Naive thymus-derived CD4-positive, alpha-beta T cell (primary cell): ENCODE measurements at places on chromosomes 1 and 21. TPM values are rescaled to one million over a fixed set of nuclear protein-coding genes. Genes with fewer than 3 reads are reported as not detected.

DNA sequence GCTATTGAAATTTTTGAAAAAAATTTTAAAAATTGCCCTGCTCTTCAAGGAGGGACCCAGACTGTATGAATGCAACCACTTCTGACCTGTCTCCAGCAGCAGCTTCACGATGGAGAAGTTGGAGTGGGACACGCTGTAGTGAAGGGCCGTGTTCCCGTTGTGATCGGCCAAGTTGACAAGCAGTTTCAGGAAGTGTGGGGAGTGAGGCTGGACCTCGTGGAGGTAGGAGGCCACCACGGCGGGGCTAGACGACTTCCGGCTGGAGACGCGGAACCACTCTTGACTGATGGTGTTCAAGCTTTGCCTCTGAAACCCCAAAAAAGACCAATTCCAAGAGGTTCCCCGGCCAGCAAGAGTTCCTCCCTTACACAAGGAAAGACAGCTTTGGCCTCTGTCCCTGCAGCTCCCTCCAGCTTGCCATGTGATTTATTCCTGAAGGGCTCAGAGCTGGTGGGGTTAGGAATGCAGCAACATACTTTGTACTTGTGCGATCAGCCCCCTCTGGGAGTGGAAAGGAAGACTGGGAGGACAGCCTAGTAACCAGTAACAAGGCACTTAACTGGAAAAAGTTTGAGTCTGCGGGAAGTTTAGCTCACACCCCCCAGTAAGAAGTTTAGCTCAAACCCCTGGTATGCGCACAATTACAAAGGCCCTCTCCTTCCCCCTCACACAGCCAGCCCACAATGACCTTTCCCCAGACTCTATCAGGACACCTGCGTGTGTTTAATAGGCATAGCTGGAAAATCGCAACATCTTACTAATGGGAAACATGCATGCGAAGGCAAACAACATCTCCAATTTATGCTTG, 56.0 kb downstream of the KANK4 start:
- no peaks in the 10 kb centered on the region for H3K4me1 ChIP-seq
- H3K4me3 ChIP-seq, result no peak overlapping the region
- no peak overlapping the region for H3K27ac ChIP-seq
- no peak for DNase-seq
- H3K36me3 ChIP-seq, result no peaks in the 10 kb centered on the region
- H3K27me3 ChIP-seq, result no peaks in the 10 kb centered on the region

GRCh38 chr1:1623181-1623630, 7.9 kb downstream of the MIB2 start:
- no peaks in the 10 kb centered on the region for H3K27me3 ChIP-seq
- DNase-seq, result no peak
- H3K36me3 ChIP-seq, result no peaks in the 10 kb centered on the region
- H3K27ac ChIP-seq, result no peak overlapping the region
- H3K4me3 ChIP-seq, result no peak overlapping the region
- no peaks in the 10 kb centered on the region for H3K4me1 ChIP-seq

The DCST1 gene
- not detected for polyA plus RNA-seq

- no peaks in the 10 kb centered on the region for H3K27me3 ChIP-seq
- H3K36me3 ChIP-seq, result no peaks in the 10 kb centered on the region
- no peak overlapping the region for H3K4me3 ChIP-seq
- no peak for DNase-seq
- no peaks in the 10 kb centered on the region for H3K4me1 ChIP-seq
- no peak overlapping the region for H3K27ac ChIP-seq
Observed at GRCh38 chr1:221187174-221187573, 307.9 kb downstream of the HLX start.

GRCh38 chr21:38806153-38806941, 618 bp downstream of the ETS2 start:
- peak overlapping the region; percentile 81 for H3K4me3 ChIP-seq
- H3K36me3 ChIP-seq, result no peaks in the 10 kb centered on the region
- H3K27ac ChIP-seq, result peak overlapping the region; percentile 70
- peaks cover 9% of the 10 kb centered on the region for H3K4me1 ChIP-seq

DNA sequence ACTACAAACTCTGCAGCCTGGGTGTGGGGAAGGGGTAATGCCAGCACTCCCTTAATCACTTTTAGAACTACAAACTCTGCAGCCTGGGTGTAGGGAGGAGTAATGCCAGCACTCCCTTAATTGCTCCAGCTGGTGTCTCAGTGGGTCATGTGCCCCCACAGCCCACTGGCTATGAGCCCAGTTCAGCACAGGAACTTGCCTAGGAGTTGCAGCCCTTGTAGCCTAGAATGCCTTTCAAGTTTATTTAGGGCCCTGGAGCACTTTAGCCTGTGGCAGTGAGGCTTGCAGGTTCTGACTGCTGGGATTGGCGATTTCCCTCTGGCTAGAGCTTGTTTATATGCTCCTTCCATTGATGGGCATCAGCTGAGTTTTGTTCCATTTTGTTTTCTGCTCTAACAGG, 17.1 kb downstream of the VN1R5 start:
- H3K4me1 ChIP-seq, result no peaks in the 10 kb centered on the region
- no peaks in the 10 kb centered on the region for H3K36me3 ChIP-seq
- H3K27ac ChIP-seq, result no peak overlapping the region
- DNase-seq, result no peak
- no peak overlapping the region for H3K4me3 ChIP-seq

- peak overlapping the region; percentile 63 for H3K4me3 ChIP-seq
- H3K4me1 ChIP-seq, result peaks cover 4% of the 10 kb centered on the region
- H3K27ac ChIP-seq, result no peak overlapping the region
- H3K27me3 ChIP-seq, result no peaks in the 10 kb centered on the region
- no peaks in the 10 kb centered on the region for H3K36me3 ChIP-seq
- DNase-seq, result no peak
Observed at GRCh38 chr1:218345673-218346390, 696 bp downstream of the TGFB2 start.

GRCh38 chr1:153649863-153650235, 8.7 kb upstream of the SNAPIN start:
- peaks cover 13% of the 10 kb centered on the region for H3K36me3 ChIP-seq
- H3K27ac ChIP-seq, result peak overlapping the region; percentile 69
- H3K4me1 ChIP-seq, result peaks cover 28% of the 10 kb centered on the region
- DNase-seq, result no peak

DNA sequence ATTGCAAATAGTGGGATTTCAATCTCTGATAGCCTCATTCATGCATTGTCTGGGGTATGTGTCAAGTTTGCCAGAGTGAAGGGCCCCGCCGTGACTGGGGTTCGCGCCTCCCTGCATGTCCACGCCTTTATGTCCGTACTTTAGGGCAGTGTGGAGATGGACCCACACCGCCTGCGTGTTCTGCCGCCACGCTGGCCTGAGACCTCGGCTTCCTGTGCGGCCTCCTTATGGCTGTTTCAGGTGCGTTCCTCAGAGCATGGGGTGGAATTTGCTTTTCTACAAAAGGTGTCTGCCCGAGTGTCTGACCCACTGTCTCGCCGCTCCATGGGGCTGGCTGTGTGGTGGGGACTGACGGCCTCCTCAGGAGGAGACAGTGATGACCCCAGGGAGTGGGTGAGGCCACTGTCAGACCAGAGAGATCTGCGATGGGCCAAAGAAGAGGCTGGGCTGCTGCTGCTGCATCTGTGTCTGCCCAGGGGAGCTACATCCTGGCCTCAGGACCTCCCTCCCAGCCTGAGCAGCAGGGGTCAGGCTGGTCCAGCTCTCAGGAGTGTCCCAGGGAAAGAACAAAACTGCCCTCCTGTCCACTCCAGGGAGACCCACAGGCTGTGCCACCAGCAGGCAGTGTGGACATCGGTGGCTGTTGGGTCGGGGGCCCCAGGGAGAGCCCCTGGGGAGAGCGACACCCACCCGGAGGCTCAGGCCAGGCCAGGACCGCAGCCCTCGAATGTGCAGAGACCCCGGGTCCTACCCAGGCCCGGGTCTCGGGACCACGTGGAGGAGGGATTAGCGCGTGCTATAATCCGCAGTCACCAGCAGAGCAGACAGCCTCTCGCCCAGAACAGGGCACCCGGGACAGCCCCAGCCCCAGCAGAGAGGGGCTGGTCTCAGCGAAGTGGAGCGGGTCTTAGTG, 9.8 kb upstream of the SLC19A1 start:
- H3K4me3 ChIP-seq, result no peak overlapping the region
- no peaks in the 10 kb centered on the region for H3K36me3 ChIP-seq
- peak overlapping the region; percentile 58 for H3K27ac ChIP-seq
- H3K27me3 ChIP-seq, result no peaks in the 10 kb centered on the region
- DNase-seq, result no peak

- DNase-seq, result no peak
- no peak overlapping the region for H3K4me3 ChIP-seq
- H3K27ac ChIP-seq, result no peak overlapping the region
- H3K27me3 ChIP-seq, result no peaks in the 10 kb centered on the region
Observed at GRCh38 chr1:7198664-7199063, 413.4 kb downstream of the CAMTA1 start.

DNA sequence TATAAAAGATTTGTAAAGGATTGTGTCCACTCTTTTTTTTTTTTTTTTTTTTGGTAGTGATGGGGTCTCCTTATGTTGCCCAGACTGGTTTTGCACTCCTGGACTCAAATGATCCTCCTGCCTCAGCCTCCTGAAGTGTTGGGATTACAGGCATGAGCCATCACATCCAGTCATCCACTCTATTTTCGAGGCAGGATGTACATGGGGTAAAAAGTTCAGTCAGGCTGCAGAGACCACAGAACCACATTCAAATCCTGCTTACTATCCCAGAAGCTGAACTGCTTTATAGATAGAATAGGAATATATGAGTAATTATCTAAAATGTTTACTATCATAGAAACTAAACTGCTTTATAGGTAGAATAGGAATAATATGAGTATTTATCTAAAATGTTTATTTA, 26.0 kb upstream of the KCNK2 start:
- H3K27ac ChIP-seq, result no peak overlapping the region
- no peaks in the 10 kb centered on the region for H3K4me1 ChIP-seq
- no peaks in the 10 kb centered on the region for H3K27me3 ChIP-seq
- no peak for DNase-seq
